HS-27A (cell line): ENCODE measurements at places on chromosomes 1 and 21.

GRCh38 chr1:148383966-148384365, 99.1 kb downstream of the PPIAL4G start:
- no peak for DNase-seq

DNA sequence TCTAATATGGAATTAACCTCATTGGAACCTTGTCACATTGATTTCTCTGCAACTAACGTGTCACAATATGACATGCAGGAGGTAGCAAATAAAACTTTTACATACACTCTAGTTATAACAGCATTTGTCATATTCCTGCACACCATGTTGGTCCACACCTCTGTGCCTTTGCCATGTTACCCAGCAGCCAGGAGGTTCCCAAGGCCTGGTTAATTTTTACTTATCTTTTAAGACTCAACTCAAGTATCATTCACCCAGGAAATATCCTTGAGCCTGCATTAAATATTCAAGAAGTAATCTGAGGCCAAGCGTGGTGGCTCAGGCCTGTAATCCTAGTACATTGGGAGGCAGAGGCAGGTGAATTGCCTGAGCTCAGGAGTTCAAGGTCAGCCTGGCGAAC, 447.2 kb upstream of the NR5A2 start:
- DNase-seq: no peak

DNA sequence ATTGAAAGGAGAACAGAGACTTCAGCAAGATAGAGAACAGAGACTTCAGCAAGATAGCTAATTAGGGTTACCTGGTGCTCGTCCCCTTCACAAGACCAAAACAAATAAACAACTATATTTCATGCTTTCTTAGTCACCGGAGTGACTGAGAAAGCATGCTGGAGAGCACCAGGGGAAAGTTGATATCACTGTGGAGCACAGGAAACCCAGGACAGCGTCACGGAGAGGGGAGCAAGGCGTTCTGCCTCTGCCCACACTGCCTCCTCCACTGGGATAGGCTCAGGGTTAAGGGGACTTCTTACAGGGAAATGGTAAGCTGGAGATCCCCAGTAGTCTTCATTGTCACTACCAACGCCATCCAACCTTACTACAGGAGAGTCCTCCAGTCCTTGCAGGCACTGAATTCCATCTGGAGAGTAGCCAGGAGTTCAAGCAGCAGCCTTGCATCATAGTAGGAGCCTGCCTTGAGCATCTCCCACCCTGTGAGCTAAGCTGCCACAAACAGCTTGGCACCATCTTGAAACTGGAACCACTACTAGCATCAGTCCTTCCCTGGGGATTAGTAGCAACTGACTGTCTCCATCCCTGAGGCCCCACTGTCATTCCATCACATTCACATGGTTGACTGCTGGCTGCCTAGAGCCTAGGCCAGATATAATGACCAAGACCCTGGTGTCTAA, 239.4 kb downstream of the PLPP3 start:
- no peak for DNase-seq

DNA sequence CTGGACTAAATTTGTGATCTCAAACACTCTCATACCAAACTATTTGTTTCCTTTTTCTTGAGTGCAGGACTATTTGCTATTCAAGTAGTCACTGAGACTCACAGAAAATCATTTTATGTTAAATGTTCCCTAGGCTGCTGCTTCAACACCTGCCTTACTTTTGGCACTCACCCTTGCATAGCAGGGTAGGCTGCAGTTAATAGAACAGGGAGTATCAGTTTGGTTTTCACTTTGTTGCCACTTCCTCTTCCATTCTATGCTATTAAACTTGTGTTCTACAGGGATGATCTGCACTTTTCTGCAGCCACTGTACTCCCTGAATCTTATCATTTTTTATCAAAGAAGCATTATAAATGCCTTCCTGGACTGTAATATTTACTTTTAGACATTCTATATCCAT, 148.7 kb upstream of the PRMT6 start:
- no peak for DNase-seq

GRCh38 chr1:178388418-178389145, 108.2 kb downstream of the CLEC20A start:
- no peak for DNase-seq

DNA sequence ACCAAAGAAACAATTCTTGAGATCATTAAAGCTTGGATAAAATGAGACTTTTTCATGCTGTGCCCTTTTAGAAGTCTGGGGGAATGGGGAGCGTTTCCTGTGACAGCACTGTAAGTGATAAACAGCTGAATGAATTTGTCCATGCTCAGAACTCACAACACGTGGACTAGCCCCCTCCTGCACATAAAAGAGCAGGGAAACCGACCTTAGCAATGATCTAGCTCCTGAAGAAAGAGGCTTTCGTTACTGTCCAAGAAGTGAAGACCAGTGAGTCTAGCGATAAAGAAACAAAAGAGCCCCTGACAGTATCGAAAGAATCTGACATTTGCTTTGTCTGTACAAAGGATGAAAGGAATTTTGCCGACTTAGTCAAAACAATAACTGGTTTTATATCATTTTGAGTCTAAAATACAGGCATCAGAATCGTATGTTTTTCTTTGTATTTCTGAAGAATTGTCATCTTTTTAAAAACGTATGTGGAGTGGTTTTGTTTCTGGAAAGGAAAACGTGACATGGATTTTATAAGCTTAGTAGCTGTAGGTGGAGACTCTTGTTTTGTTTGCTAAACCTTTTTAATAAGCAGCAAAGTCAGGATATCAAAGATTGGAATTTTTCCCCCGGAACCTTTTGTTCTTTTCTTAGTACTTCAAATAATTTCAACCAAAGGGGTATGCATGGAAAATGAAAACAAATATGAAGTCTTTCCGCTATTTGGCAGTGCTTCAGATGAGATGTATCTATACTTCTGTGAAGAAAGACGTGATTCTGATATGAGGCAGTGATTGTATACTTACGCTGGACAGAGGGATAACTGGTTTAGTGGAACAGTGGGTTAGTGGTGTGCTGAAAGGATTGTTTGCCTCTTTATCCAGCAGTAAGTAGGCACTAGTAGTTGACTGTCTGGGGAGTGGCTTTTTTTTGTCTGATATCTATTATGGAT, 61.0 kb downstream of the MAST2 start:
- no peak for DNase-seq

DNA sequence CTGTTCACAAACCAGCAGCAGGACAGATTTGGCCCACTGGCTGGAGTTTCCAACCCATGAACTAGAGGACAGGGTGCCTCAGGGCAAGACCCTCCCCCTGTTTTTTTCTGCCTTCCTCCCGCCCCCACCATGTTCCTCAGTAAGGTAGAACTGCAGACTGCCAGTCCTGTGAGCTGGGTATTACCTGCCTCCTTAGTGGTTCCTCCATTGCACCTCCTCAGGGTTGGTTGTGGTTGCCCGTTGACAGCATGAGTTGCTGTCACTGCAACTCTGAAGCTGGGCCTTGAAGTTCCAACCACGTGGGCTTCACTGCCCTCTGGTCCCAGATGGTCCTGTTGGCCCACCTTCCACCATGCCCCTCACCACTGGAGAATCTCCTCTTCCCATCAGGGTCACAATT, 28.8 kb downstream of the TENT5C start:
- no peak for DNase-seq

DNA sequence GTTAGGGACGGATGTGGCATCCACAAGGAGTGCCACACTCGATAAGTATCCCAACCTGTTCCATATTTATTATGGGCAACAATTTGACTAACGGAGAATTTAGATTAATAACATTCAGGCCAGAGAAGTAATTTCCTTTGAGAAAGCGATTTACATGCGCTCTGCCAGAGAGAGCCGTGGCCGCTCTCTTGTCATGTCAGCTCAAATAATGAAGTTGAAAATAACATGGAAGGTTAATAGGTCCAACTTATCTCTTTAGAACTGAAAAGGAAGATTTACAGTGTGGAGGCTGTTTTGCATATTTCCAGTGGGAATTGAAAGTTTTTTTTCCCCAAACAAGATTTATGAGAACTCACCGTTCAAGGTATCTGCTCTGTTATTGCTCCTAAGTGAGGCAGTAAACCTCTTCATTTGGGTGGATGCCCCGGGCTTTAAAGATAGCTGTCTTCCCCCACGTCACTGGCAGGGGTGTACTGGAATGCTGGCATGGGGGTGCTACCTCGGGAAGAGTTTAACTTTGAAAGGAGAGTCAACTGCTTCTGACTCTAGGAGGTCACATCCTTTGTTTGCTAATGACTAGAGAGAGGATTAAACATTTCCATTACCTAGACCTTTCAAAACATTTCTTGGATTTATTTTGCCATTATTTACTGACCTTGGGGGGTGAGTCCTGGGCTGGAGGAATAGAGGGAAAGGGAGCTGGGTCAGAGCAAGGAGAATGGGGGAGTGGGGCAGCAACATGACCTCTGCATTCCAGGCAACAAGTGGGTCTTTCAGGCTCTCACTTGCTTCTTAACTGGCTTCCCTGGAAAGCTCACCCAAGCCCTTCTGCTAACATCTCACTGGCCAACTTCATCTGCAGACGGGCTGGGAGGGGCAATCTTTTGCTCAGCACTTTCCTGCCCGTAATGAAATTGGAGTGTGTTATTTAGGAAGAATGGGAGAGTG, 204.2 kb downstream of the CAMTA1 start:
- DNase-seq: no peak

DNA sequence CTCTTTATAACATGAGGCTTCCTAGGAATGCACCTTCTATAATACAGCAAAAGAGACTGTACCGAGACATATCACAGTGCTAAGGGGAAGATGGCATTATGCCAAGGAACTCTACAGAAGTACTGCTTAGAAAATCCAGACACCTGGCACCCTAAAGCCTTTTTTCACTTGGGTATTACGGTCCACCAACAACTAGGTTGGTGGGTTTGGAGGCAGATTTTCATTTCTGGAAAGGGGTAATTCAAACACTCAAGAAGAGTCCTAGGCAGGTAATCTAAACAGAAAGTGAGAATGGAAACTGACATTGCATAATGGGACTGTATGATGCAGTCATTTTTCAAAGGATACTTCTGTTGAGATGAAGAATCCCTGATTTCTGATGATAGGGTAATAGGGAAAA, 19.6 kb downstream of the SCMH1 start:
- DNase-seq: no peak

DNA sequence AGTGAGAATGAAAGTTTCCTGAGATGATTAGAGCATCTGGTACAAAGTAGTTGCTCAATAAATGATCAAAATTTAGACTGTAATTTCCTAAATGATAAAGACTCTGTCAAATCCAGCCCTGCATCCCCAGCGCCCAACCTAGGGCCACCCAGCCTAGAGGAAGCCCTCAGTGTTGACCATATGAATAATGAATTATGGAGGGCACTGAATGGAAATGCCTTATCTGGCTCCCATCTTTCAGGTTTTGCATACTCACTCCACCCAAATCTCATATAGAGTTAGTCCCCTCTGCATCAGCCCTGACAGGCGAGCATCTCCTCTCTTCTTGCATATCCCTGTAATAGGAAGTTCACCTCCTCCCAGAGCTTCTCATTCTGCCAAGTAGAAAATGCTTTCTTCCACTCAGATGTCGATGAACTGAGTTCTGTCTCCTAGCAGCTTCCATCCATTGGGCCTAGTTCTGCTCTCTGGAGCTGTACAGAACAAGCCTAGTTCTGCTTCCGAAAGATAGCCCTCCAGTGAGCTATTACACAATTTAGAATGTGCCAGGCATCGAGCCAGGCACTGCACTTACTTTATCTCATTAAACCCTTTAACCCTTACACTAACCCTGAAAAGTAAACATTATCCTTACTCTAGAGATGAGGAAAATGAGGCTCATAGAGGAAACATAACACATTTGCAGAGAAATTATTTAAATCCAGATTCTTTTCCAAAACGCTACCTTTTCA, 20.9 kb downstream of the COA7 start:
- no peak for DNase-seq

DNA sequence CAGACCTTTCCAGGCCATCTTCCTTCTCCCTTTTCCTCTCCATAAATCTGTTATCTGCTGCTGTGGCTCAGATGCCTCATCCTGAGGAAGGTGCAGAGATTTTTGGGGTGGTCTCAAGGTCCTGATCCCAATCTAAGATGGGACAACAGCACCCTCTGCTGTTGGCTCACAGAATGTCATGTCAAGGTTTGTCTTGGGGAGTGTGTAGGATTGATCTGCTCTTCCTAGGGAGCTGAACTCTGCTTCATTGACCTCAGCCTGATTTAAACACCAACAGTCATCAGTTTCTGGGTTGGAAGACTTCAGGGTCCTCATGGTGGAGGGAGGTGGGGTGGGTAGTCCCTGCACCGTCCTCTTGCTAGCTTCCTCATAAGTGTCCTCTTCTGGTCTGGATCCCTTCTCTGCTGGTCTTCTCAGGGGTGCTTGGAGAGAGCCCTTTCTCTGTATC, 62.8 kb upstream of the LAX1 start:
- peak; percentile 27 for DNase-seq

DNA sequence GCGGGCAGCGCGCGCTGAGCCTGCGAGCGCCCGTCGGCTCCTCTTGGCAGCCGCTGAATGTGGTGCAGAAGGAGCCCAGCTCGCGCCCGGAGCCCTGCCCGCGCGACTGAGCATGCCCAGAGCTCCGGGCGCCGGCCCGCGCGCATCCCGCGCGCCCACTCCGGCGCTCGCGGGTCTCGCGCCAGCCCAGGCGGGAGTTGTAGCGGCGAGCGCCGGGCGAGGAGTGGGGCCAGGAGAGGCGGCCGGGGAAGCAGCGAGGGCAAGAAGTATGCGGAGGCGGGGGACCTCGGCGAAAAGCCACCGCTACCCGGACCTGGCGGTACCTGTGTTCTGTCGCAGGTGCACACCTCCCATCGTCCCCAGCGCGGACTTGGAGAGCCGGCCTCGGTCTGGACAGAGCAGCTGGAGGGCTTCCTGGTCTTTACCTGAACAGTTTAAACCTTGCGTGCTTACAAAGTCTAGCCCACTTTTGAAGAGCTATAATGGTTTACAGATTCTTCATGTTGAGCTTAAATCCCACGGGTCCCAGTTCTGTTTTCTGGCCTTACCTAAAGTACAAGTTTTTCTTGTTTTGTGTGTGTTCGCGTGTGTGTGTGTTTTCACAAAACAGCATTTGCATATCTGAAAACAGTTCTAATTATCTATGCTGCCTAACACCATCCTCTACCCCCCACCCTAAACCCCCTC, at the start of gene DDAH1:
DDAH1 (minus strand) TSS at position 61 of the 687 bp plus-strand sequence. CDS start 114 bp downstream, outside the sequence.
- peak; percentile 27 for DNase-seq

GRCh38 chr1:172821609-172822274, 162.8 kb downstream of the FASLG start:
- peak; percentile 48 for DNase-seq

DNA sequence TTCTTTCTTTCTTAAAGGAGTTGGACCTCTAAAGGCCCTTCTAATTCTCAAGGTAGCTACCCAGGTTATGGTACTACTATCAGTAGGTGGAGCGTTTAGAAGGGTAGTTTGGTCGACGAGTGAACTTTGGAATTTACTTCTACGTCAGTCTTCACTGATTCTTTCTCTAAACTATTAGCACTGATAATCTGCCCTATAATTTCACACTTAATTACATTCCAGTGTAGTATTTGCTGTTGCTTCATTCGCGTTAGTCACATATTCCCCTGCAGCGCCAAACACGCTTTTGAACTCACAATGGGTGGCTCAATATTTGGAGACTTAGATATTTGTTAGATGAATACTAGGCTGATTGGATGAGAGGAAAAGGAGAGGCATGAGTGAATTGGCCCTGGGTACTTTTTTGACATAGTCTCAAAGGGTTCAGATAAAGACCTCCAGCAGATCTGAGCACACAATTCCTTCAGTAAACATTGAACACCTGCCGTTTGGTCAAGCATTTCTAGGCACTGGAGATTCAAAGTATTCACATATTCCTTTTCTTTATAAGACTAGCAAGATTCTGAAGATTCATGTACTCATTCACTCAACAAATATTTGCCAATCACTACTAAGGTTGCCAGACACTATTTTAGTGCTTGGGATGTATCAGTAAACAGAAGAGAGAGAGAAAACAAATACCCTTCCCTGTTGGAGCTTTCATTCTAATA, 929 bp upstream of the FOXJ3 start:
- DNase-seq: no peak
